ENCODE measurements at places on chromosomes 12 and 14. TPM values are rescaled to one million over a fixed set of nuclear protein-coding genes. Genes with fewer than 3 reads are reported as not detected.

GALNT16 gene
- total RNA-seq = 1.1 TPM

GRCh38 chr14:104573930-104574329, 5.6 kb upstream of the C14orf180 start:
- no peak for DNase-seq

DNA sequence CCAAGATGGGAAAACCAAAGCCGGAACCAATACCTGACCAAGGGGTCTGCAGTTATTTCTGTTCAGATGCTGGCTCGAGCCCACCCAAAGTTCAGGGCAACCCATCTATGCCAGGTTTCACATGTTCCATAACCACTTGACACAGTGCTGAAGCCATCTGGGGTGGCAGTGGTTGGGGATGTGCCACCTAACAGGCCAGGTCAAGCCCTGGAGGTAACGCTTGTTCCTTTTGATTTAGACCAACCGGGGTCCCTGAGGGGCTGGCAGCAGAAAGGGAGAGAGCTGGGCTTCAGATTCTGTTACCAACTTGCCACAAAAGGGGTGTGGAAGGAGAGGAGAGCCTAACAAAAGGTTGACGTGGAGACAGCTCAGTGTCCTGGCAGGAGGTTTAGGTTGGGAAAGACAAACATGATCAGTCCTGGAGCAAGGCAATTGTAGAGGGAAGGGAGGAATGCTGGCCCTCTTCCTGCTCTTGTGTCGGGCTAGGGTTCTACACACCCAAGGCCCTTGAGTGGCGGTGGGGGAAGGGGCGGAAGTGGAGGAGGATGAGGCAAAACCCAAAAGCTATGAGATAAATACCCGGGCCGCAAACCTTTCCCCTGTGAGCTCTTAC, 31.9 kb downstream of the CACNA2D4 start:
- no peak for DNase-seq

GRCh38 chr14:60221457-60221856, 27.6 kb upstream of the PPM1A start:
- DNase-seq = no peak

- peak; percentile 52 for DNase-seq
Measured at GRCh38 chr14:54730156-54730961, 163.4 kb downstream of the SAMD4A start.

- DNase-seq = no peak
Measured at GRCh38 chr14:76756371-76756750, 4.9 kb upstream of the VASH1 start.
